ENCODE measurements at places on chromosomes 12 and 14.
A peak's percentile ranks its signal among the peaks of the same experiment; 100 is the strongest.

GRCh38 chr12:4251216-4251891 is 22.2 kb upstream of the CCND2 start:
- no peak for DNase-seq

DNA sequence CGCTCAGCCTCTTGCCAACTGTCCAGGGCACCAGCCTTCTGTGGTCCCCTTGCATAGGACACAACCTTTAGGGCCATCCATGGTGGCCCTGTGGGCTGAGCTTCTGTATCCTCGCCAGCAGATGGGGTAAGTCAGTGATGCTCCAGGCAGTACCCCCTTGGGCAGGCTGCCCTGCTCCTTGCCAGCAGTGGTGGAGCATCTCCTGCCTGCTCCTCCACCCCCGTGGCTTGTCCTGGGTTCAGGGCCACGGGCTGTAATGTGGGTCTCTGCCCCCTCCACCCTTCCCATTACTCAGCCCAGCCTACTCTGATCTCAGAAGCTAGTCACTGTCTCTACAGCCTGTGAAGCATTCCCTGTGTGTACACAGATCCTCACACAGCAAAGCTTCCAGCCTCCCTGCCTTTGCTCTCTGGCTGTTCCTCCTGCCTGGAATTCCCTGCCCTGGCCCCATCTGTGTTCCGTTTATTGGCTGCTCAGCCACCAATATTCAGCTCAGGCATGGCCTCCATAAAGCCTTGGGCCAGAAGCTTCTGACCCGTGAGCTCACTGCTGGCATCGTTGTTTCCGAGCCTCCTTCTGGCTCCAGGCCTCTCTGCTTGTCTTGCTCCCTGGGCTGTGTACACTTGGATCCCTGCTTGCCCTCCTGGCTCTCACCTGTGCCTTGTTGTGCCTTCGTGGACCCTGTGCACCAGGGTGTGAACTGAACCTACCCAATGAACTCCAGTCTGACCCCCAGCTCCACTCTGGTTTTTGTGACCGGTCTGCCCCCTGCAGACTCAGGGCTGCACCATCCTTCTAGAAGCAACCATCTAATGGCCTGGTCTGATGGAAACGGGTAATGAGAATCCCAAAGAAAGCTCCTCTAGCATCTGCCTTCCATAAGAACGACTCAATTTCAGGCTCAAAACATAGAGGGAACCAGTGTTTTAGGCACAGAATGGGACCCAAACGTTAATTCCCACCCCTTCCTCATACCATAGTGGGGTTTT is 177.0 kb upstream of the PRMT8 start:
- no peak for DNase-seq

GRCh38 chr12:44184499-44185206 is 348.8 kb downstream of the TMEM117 start:
- DNase-seq: peak; percentile 52

DNA sequence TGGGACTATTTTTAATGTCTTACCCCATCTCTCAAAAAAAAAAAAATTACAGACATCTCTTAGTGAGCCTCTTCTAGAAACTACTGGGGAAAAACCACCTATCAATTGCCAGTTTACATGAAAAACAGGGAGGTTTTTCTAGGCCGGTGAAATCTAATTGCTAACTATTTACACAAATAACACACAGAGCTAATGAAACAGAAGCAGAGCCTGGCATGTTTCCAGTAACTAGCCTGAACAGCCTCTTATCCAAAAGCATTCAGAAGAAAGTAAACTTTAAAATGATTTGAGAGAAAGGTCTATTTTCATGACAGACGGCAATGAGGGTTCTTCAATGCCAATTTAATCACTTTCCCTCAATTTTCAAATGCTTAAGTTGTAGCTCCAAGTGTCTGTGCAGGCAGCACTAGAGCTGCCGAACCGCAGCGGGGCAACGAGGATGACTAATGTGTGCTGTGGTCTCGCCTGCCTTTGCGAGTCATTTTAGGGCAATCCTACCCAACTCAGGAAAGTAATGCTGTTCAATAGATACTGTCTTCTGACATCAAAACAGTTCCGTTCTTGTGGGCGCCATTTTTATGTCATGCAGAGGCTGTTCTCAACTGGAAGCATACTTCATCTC is 84.6 kb downstream of the SETD3 start:
- peak; percentile 86 for DNase-seq

DNA sequence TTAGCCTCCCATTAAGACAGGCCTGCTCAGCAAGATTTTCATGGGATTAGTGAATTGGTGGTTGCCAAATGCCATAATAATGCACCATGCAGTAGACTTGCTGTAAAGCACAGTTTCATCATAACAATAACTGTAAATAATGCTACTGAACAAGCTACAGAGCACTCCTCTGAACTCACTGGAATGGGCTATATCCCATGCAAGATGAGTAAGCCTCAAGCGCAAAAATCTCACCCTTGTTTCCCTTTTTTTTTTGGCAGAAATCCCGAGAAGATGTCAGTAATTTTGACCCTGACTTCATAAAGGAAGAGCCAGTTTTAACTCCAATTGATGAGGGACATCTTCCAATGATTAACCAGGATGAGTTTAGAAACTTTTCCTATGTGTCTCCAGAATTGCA is 145.9 kb upstream of the HIF1A start:
- peak; percentile 10 for DNase-seq

DNA sequence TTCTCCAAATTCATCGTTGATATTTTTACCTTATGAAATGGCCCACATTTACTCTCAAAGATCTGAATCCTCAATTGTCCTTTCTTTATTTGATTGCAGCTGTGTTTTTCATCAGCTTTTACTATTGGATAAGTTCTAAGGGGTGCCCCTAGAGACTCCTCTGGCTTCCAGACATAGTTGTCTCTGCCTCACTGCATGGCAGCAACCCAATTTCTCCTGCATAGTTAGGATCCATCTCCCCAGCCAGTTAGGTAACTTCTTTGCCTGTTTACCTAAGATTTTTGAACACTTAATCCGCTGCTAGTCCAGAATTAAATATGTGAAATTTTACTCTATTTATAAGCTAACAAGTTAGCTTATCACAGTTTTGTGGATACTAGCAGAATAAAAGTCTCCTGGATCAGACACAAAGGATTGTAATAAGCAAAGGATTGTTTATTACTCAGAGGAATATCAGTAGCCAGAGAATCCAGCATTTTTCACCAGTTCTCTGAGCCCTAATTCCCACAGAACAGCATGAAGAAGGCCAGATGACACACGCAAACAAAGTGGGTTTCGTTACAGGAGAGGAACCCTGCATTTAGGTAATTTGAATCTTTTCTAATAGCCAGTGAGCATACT is 101.1 kb downstream of the BBS10 start:
- DNase-seq: no peak

GRCh38 chr12:44193281-44193680 is 357.4 kb downstream of the TMEM117 start:
- DNase-seq: no peak

GRCh38 chr14:63296060-63296563 is 22.6 kb downstream of the GPHB5 start:
- DNase-seq: no peak

- no peak for DNase-seq
These were observed 42.5 kb downstream of the KCTD10 start for GRCh38 chr12:109434582-109434981.

- no peak for DNase-seq
These were observed 146.4 kb downstream of the FOXN3 start for GRCh38 chr14:89270439-89271227.

DNA sequence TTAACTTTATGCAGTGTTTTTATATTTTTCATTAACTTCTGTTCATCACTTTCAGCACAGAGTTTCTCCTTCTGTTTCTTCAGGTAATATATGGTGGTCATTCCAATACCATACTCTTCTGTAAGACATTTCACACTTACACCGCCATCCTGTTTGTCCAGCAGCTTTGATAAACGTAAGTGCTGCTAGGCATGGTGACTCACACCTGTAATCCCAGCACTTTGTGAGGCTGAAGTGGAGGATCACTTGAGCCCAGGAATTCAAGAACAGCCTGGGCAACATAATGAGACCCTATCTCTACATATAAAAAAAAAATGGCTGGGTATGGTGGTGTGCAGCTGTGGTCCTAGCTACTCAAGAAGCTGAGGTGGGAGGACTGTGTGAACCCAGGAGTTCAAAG is 55.8 kb downstream of the EXOC5 start:
- no peak for DNase-seq

- no peak for DNase-seq
These were observed 46.9 kb downstream of the EVL start for GRCh38 chr14:100111931-100112704.

- DNase-seq: peak; percentile 33
These were observed 1.4 kb upstream of the M6PR start for GRCh38 chr12:8950702-8951478.

DNA sequence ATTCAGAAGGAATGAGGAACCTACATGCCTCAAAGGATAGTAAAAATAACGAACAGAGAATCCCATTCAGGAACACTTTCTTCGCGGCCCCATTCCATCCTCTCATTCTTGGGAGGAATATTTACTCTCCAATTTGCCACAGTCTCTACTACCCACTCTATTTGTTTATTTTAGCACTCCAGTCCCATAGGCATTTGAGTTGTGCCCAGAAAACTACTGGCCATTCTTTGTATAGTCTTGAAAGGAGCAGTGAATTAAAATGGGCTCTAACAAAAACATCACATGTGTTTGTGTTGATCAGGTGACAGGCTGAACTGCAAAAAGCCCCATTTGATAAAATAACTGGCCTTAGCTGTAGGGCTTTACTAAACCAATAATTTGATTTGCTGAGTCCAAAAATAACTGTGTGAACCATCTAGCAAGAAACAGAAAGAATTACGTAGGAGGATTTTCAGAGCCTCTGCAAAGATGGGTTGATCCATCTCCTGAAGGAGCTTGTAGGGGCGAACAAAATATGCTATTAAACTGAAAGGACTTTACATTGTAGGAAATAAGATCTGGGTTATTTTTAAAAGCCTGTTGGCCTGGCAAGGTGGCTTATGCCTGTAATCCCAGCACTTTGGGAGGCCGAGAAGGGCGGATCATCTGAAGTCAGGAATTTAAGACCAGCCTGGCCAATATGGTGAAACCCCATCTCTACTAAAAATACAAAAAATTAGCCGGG is 142.3 kb upstream of the CPNE8 start:
- DNase-seq: no peak

DNA sequence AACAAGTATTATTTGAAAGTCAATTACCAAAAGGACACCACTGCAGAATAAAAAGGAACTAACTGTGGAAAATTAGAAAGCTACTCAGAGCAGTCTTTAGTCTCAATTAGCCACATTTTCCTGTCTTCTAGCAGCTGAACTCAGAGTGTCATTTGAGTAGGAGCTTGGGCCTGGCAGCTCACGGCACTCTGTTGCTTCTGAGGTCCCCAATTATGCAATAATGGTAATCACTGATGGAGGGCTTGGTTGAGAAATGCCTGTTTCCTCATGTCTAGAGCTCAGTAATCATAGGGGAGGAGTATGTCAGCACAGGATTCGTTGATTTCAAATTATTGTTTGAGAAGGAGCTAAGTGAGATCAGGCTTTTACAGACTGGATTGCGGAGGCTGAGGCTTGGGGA is 108.6 kb downstream of the VRK1 start:
- DNase-seq: peak; percentile 95

- DNase-seq: no peak
These were observed 30.3 kb downstream of the PPP2R5E start for GRCh38 chr14:63512861-63513260.

- no peak for DNase-seq
These were observed 53.8 kb downstream of the GXYLT1 start for GRCh38 chr12:42090899-42091298.

- DNase-seq: no peak
These were observed 670 bp downstream of the CCNB1IP1 start for GRCh38 chr14:20332431-20332787.

- no peak for DNase-seq
These were observed 381.9 kb downstream of the SLC16A7 start for GRCh38 chr12:59977779-59978178.
